SJCRH30 (cell line): ENCODE measurements at places on chromosomes 6 and 20.

GRCh38 chr6:132967871-132968270 is 153.5 kb downstream of the RPS12 start:
- DNase-seq = no peak

DNA sequence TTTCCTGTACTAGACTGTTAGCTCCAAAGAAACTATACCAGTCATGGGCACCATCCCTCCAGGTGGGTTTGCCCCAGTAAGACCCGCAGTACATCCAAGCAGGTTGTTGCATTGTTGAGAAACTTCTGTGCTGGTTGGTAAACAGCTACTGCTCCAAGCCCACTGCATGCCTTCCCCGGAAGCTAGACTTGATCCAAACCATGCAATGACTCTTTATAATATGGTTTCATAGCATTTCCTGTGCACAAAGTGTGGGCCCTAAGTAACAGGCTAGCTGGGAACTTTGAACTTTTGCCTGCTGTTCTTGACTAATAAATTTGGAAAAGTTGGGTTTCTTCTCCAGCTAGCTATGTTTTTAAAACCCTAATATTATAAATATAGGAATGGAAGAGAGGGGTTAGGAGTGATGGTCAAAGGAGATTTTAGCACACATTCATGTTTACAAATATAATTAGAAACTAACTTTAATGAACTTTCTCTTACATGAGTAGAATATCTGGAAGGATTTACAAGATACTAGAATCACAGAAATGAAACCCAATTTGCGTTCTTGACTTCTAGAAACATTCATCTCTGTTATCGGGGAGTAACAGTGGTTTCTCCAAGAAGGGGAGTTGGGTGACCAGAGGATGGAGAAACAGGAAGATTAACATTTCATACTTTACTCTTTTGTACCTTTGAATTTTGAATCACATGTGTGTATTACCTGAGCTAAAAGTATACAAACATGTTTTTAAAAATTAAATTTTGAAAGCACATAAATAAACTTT is 51.7 kb downstream of the GFOD1 start:
- no peak for DNase-seq

- DNase-seq = no peak
Measured at GRCh38 chr6:9057937-9058336, 622.6 kb upstream of the SLC35B3 start.

DNA sequence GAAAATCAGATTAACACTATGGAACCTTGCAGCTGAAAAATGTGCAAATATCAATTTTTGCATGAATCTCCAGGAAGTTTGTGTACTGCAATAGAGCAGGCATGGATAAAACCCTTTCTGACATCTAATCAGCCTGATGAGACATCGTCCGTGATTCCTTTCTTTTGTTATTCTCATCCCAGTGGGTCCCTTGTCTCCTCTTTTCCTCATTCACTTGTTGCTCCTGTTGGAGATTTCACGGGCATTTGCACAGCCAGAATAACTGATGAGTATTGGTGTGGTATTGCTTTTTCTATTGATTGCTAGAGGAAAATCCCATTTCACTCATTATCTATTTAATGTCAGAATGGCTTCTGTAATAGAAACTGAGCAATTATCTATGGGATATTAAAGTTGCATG is 39.9 kb downstream of the SCGN start:
- no peak for DNase-seq

GRCh38 chr6:87250019-87250418 is 72.4 kb upstream of the SMIM8 start:
- no peak for DNase-seq

DNA sequence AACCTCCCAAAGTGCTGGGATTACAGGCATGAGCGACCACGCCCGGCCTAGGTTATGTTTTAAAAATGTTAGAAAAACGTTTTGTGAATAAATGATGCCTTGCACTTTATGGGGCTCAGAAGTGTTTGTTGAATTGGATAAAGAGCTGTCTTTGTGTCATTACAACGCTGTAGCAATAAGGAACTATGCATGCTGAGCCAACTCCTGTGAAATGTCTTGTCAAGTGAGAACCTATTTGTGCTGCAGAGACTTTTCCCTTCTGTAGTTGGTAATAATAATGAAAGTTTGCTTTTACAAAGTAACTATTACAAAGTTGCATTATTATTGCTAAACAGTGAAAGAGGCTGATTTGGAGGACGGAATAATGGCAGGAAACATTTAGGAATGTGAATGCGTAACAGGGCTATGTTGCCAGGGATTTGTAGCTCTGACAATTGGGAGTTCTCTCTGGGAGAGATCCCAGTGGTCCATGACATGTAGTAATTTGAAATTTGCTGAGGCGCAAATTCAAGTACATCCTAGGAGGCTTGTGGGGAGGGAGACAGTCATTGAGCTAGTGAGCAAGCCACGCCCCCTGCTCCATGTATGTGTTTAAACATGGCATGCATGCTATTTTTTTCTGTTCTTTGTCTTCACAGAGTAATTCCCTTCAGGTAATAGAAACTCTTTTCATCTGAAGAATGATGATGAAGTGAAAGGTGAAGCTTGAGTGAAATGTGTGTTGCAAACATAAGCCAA is 16.8 kb upstream of the BICRAL start:
- DNase-seq = no peak

DNA sequence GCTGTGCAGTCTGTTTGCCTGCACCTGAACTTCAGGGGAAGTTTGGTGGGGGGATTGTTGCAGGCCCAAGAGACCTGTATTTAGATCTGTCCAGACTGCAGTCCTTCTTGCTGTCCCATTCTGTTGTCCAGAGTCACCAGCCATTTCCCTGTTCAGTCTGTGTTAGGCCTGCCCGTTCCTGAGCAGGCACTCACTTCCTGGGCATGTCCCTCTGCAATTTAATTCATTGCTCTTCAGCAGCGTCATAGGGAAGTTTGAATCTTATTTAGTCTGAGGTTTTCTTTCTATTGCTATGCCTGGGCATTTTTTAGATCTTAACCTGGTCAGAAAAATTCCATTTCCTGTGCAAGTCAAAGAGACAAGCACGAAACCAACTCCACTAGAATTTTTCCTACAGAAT is 190.2 kb downstream of the DTNBP1 start:
- no peak for DNase-seq

- no peak for DNase-seq
Measured at GRCh38 chr6:161003336-161003735, 11.8 kb downstream of the MAP3K4 start.

- DNase-seq = no peak
Measured at GRCh38 chr6:15546591-15546990, 116.2 kb downstream of the DTNBP1 start.

DNA sequence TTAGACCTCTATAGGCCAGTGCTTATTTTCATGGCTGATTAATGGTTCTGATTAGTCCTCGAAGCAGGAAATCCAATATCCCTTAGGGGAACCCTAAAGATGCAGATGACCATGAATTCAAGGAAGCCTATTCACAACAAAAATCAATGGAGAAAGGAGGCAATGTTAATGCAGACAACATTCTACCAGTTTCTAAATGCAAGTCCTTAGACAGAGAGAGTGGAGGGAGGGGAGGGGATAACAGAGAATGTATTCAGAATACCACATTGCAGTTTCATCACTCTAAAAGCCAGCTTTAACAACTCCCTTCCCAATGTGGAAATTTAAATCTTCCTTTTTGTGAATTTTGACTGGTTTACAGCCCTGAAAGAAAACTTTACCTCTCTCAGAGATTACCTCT is 87.1 kb upstream of the POU3F2 start:
- no peak for DNase-seq

DNA sequence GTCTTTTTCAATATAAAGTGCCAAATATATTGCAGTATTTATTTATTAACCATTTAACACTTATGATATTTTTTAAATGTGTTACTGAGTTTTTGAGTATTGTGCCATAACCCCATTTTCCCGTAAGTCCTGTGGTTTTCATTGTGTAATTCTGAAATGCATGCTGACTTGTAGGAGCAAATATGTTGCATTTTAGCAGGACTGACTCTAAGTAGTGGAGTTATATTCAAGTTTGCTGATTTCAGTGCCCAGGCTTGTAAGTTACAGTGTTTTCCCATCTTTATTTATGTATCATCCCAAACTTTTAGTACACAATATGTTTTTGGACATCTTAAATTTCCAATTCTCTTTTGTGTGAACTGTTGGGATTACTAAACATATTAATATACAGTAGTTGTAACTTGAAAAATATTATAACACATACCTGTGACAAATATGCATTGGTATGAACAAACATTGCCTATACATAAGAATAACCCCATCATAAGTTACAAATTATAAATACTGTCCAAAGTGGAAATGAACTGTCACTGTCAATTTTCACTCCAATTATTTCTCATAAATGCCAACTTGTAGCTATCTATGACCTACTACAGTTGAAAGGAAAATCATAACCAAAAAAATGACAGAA is 179.3 kb upstream of the RUNX2 start:
- no peak for DNase-seq

- no peak for DNase-seq
Measured at GRCh38 chr20:16321291-16321690, 252.0 kb downstream of the KIF16B start.

DNA sequence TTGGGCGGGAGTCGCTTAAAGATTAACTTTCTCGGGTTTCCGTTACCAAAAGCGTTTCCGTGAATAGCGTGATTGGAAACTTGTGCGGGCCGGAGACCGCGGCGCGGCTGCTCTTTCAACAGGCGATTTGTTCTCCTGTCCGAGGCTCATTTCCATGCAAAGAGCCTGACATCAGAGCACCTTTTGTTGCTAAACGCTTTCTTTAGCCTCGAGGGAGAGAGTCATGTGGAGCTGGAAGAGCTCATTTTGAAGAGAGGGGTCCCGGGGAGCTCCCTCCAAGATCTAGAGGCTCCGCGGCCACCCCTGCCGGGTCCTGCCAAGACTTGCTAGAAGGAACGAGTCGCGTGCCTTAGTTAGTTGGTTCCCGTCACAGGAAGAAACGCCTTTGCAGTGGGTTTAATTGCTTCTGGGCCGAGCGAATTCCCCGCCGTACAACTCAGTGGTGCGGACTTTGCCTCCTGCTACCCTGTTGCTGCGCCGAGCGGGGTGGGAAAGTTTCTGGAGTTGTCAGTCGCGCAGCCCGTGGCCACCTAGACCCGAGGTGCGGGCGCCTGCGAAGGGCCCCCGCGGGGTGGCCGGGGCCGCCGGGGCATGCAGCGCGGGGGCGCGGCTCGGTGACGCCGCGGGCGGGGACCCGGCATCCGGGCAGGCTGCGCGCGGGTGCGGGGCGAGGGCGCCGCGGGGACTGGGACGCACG is at the start of gene SASH1:
Gene SASH1, plus strand, starts transcription at position 489 of the 697 bp plus-strand sequence. CDS start 230 bp downstream, outside the sequence.
- DNase-seq = peak; percentile 88

GRCh38 chr6:99195986-99196655 is 153.4 kb downstream of the FAXC start:
- DNase-seq = no peak

DNA sequence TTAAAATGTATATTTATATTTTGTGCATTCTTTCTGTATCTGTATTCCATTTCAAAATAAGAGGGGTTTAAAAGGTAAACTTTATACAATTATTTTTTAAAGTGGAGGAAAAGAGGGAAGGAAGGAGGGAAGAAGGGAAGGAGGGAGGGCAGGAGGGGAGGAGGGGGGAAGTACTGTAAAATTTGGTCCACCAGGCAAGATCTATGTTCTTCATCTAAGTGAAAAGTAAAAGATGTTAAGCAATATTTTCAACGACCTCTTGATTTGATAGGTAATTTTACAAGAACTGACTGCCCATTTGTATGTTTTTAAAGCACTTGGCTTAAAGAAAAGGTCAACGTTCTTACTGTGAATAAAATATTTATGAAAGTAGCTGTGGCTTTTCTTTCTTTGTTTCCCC is 29.8 kb upstream of the PCSK2 start:
- DNase-seq = no peak

GRCh38 chr6:44333273-44333919 is 9.1 kb upstream of the SPATS1 start:
- no peak for DNase-seq

DNA sequence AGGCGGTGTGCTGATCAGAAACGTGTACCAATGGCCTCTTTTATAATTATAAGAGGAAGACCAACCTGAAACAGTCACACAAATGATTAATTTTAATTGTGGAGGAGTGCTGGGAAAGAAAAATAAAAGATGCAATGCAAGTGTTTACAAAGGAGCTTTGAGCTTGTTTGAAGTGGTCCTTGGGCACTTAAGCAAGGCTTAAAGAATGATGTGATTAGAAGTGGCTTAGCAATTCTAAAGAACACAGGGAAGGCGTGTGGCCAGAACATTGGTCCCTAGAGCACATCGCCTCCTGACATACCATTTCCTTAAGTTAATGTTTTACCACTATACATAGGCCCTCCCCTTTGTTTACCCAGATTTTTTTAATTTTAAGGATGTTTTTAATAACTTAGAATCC is 26.1 kb downstream of the PTPN1 start:
- no peak for DNase-seq

DNA sequence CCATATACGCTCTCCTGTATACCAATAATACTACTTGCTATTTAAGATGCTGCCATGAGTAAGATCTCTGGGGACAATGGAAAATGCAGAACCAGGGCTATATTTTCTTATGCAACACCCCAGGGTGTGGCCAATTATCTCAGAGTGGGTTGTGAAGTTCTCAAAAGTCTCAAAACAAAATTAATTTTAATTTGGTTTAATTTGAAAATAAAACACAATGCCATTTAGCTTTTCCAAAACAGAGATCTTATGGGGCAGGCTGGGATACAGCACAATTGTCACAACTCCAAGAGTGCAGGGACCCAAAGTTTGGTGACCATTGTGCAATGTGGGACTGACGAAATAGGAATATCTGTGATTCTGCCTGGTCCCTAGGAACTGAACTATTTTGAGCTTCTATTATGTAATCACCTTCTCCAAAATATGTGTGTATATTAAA is 43.1 kb downstream of the MBOAT1 start:
- no peak for DNase-seq

DNA sequence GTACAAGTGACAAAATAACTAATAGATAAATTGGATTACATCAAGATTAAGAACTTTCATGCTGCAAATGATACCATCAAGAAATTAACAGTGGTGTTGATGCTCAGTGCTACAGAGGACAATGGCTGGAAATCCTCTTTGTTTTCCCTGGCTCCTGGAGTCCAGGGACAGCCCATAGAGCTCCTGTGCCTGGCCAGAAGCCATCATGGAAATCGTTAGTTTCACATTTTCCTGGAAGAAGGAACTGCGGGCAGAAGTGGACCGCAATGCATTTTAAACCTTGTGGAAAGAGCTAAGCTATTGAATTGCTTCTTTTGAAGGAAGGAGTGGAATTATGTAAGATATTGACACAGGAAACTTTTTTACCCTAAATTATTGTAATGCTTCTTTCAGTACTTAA is 276.0 kb downstream of the GJA1 start:
- no peak for DNase-seq

- DNase-seq = no peak
Measured at GRCh38 chr6:21942897-21943296, 349.3 kb downstream of the SOX4 start.

- no peak for DNase-seq
Measured at GRCh38 chr6:63114610-63115211, 96.6 kb upstream of the FKBP1C start.

- no peak for DNase-seq
Measured at GRCh38 chr6:154352898-154353585, 3.6 kb downstream of the IPCEF1 start.

- DNase-seq = no peak
Measured at GRCh38 chr6:111522393-111523020, 39.5 kb upstream of the REV3L start.
